ENCODE measurements at places on chromosomes 1 and 21.

DNA sequence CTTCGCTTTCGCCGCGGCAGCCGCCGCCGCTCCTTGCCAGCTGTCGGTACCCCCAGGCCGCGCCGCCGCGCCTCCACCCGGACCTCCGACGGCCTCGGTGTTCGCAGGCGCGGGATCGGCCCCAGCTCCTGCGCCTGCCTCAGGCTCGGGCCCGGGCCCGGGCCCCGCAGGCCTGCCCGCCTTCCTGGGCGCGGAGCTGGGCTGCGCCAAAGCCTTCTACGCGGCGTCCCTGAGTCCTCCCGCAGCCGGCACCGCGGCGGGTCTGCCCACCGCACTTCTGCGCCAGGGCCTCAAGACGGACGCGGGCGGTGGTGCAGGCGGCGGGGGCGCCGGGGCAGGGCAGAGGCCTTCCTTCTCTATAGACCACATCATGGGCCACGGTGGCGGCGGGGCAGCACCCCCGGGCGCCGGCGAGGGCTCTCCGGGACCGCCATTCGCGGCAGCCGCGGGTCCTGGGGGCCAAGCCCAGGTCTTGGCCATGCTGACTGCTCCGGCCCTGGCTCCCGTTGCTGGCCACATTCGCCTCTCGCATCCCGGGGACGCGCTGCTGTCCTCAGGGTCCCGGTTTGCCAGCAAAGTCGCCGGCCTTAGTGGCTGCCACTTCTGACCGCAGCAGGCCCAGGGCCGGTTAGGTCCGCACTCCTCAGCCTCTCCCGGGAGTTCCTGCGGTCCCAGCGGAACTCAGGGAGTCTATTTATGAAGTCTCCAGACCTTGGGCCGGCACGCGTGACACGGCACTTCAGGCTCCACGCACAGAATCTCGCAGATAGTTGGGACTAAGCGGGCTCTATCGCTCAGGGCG, 1.4 kb downstream of the FOXD2 start:
- H3K4me3 ChIP-seq = peak overlapping the region; percentile 86
- H3K4me1 ChIP-seq = peaks cover 39% of the 10 kb centered on the region
- no peak for DNase-seq
- H3K27ac ChIP-seq = peak overlapping the region; percentile 42
- H3K36me3 ChIP-seq = no peaks in the 10 kb centered on the region

GRCh38 chr1:223363057-223363855, 720 bp downstream of the SUSD4 start:
- peak overlapping the region; percentile 87 for H3K4me3 ChIP-seq
- H3K27me3 ChIP-seq = peaks cover 50% of the 10 kb centered on the region
- H3K4me1 ChIP-seq = peaks cover 17% of the 10 kb centered on the region
- no peaks in the 10 kb centered on the region for H3K36me3 ChIP-seq
- H3K27ac ChIP-seq = no peak overlapping the region
- no peak for DNase-seq

- H3K4me3 ChIP-seq = no peak overlapping the region
- peaks cover 6% of the 10 kb centered on the region for H3K4me1 ChIP-seq
- H3K27ac ChIP-seq = no peak overlapping the region
- H3K27me3 ChIP-seq = peaks cover 64% of the 10 kb centered on the region
- DNase-seq = no peak
- H3K36me3 ChIP-seq = no peaks in the 10 kb centered on the region
Measured at GRCh38 chr1:227440182-227440581, 121.9 kb upstream of the CDC42BPA start.

DNA sequence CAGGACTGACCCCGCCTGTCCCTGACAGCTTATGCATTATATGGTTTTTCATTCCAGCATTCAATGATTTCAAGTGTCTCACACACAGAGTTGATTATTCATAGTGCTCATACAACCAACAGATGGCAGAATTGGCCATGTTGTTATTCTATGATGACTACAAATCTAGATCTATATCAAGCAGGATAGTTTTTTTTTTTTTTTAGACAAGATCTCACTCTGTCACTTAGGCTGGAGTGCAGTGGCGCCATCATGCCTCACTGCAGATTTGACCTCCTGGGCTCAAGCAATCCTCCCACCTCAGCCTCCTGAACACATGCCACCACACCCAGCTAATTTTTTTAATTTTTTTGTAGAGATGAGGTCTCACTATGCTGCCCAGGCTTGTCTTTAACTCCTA, 40.1 kb upstream of the LRRC8D start:
- no peaks in the 10 kb centered on the region for H3K36me3 ChIP-seq
- no peaks in the 10 kb centered on the region for H3K4me1 ChIP-seq
- peak overlapping the region; percentile 22 for H3K27ac ChIP-seq
- H3K27me3 ChIP-seq = peaks cover 10% of the 10 kb centered on the region
- no peak overlapping the region for H3K4me3 ChIP-seq
